ENCODE measurements at places on chromosomes 12 and 14.

DNA sequence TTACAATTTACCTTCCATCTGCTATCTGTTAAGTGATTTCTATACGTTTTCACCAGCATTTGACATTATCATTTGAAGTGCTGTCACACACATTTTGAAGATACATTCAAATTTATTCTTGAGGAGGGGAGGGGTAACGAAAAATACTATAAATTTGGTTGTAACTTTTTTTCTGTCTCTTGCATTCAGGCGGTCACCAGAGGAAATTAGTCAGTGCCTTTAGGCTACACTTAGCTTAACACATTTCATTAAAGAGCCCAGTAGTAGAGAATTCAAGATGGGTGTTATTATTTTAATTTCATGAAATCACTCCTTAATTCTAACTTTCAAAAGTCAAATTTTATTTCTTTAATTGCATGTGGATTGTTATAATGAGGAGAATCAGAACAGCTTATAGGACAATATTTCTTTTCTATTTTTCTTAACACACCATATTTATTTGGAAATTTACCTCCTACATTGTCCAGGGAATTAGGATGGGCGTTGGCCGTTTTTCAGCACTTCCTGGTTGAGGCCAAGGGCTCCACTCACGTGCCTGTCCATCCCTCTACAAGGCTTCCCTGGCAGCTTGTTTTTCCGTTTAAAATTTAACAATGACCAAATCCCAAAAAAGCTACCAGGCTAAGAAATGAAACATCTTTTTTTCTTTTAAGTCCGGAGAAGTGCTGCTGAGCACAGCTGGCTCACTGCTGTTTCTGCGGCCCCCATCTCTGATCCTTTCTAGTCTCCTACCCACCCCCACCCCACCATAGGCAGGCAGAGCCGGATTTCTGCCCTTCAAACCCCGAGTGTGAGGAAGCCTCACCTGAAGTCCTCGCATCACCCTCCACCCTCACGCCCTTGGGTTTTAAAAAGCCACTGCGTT, 1.1 kb upstream of the FAR2 start:
- H3K27ac ChIP-seq, result peak overlapping the region; percentile 68
- H3K36me3 ChIP-seq, result no peaks in the 10 kb centered on the region
- peak; percentile 65 for DNase-seq

GRCh38 chr12:24280056-24280842, 330.8 kb upstream of the SOX5 start:
- H3K27ac ChIP-seq, result no peak overlapping the region
- H3K4me3 ChIP-seq, result no peak overlapping the region
- H3K27me3 ChIP-seq, result no peaks in the 10 kb centered on the region
- H3K36me3 ChIP-seq, result no peaks in the 10 kb centered on the region

GRCh38 chr14:96221109-96221650, 16.5 kb downstream of the BDKRB2 start:
- H3K4me1 ChIP-seq, result peaks cover 28% of the 10 kb centered on the region
- DNase-seq, result no peak
- H3K27me3 ChIP-seq, result no peaks in the 10 kb centered on the region
- H3K36me3 ChIP-seq, result no peaks in the 10 kb centered on the region

- H3K4me1 ChIP-seq, result no peaks in the 10 kb centered on the region
- H3K27me3 ChIP-seq, result no peaks in the 10 kb centered on the region
- H3K27ac ChIP-seq, result no peak overlapping the region
Measured at GRCh38 chr12:45406988-45407850, 191.3 kb downstream of the ANO6 start.

DNA sequence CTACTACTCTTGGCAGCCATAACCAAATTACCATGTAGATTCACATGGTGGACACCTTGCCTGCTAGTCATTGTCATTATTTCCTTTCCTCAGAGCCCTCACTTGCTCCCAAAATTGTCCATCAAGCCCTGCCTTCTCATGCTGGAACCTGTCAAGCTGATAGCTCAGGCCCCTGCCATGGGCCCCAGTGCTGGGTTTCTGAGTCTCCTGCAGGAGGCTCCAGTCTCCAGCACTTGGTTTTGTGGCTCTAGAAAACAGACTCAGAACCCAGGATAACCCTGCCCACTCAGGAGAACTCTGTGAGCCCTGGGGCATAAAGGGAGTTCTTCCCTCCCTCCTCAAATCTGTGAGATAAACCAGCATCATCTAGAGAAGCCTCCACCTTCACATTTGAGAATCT, 10.8 kb downstream of the KRT71 start:
- H3K4me3 ChIP-seq, result no peak overlapping the region
- H3K4me1 ChIP-seq, result no peaks in the 10 kb centered on the region
- no peaks in the 10 kb centered on the region for H3K27me3 ChIP-seq
- H3K27ac ChIP-seq, result no peak overlapping the region

- DNase-seq, result no peak
- no peaks in the 10 kb centered on the region for H3K36me3 ChIP-seq
- no peak overlapping the region for H3K4me3 ChIP-seq
- no peaks in the 10 kb centered on the region for H3K27me3 ChIP-seq
- no peaks in the 10 kb centered on the region for H3K4me1 ChIP-seq
Measured at GRCh38 chr14:33515441-33515840, 435.4 kb downstream of the EGLN3 start.

- DNase-seq, result no peak
- no peaks in the 10 kb centered on the region for H3K27me3 ChIP-seq
- H3K27ac ChIP-seq, result no peak overlapping the region
- no peaks in the 10 kb centered on the region for H3K36me3 ChIP-seq
Measured at GRCh38 chr14:45359746-45360145, 106.7 kb upstream of the MIS18BP1 start.

GRCh38 chr12:124964251-124964650, 24.7 kb downstream of the DHX37 start:
- no peaks in the 10 kb centered on the region for H3K36me3 ChIP-seq
- no peak overlapping the region for H3K27ac ChIP-seq
- H3K4me3 ChIP-seq, result no peak overlapping the region
- H3K27me3 ChIP-seq, result no peaks in the 10 kb centered on the region
- H3K4me1 ChIP-seq, result no peaks in the 10 kb centered on the region
- no peak for DNase-seq

- peak; percentile 64 for DNase-seq
- no peaks in the 10 kb centered on the region for H3K27me3 ChIP-seq
- H3K4me3 ChIP-seq, result no peak overlapping the region
Measured at GRCh38 chr12:6367065-6367968, 8.0 kb downstream of the SCNN1A start.

DNA sequence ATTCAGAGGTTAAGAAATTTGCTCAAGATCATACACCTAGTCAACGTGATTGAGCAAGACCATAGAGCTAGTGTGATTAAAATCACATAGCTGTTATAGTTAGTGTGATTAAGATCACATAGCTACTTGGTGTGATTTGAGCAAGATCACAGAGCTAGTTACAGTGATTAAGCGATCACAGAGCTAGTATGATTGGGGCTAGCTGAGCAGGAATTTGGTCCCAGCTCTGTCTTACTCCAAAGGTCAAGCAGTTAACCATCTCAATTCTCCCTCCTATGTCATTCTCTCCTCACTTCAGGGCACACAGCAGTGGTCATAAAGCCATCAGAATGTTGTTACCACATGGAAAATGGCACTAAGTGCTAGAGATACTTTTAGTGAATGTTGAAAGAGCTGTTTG, 158.2 kb downstream of the SPTSSA start:
- H3K27ac ChIP-seq, result no peak overlapping the region
- H3K4me3 ChIP-seq, result no peak overlapping the region
- H3K36me3 ChIP-seq, result no peaks in the 10 kb centered on the region
- H3K27me3 ChIP-seq, result no peaks in the 10 kb centered on the region
- H3K4me1 ChIP-seq, result no peaks in the 10 kb centered on the region

- no peak overlapping the region for H3K4me3 ChIP-seq
- no peak for DNase-seq
- peaks cover 4% of the 10 kb centered on the region for H3K4me1 ChIP-seq
- no peak overlapping the region for H3K27ac ChIP-seq
Measured at GRCh38 chr12:92395322-92395721, 249.7 kb upstream of the BTG1 start.

- no peaks in the 10 kb centered on the region for H3K27me3 ChIP-seq
- no peaks in the 10 kb centered on the region for H3K4me1 ChIP-seq
- no peak overlapping the region for H3K4me3 ChIP-seq
- no peak for DNase-seq
- H3K27ac ChIP-seq, result no peak overlapping the region
Measured at GRCh38 chr12:25023808-25024207, 74.9 kb upstream of the BCAT1 start.

DNA sequence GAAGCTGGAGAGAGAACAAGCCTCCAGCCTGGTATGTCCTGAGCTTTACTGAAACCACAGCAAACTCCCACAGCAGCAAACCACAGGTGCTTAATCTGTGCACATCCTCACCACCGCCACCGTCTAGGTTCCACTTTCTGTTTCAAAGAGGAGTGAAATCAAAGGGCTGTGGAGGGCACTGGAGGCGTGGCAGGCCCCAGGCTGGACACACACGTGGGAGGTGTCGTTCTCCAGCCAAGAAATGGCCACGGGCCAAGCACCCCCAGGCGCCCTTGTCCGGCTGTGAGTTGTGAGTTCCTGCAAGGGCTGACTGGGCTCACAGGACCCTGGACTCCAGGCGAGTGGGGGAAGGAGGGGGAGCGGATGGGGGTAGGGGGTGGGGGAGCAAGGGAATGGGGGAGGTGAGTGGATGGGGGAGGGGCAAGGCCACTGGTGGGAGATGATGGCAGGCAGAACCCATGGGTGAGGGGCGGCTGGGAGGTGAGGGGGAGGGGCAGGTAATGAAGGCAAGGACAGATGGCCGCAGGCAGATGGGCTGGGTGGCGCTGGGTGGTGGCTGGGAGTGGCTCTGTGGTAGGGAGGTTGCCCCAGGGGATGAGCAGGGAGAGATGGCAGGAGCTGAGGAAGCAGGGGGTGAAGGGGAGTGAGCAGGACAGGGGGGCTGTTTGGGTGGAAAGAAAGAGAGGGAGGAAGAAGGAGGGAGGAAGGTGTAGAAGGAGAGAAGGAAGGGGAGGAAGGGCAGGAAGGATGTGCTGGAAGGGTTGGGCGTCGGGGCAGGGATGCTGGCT, 86.7 kb downstream of the NCOR2 start:
- peaks cover 5% of the 10 kb centered on the region for H3K4me1 ChIP-seq
- H3K36me3 ChIP-seq, result no peaks in the 10 kb centered on the region
- H3K27ac ChIP-seq, result peak overlapping the region; percentile 48
- H3K27me3 ChIP-seq, result no peaks in the 10 kb centered on the region

DNA sequence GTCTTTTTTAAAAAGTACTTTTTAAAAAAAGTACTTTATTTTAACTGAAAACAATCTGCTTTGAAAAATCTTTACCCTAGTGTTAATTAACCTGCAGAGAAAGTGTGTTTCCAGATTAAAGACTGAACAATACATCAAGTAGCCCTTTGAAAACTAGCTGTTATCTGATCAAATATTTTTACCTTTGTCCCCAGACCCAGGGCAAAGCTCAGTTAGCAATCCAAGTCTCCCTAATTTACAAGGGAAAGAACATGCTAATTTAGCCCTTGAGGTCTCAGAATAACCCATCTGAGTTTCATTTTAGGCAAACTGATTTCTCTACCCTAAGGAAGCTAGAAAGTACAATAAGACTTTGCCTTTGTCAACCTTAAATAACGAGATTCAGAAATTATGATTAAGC, 91.2 kb downstream of the PPM1H start:
- H3K27me3 ChIP-seq, result no peaks in the 10 kb centered on the region
- no peaks in the 10 kb centered on the region for H3K4me1 ChIP-seq
- H3K36me3 ChIP-seq, result no peaks in the 10 kb centered on the region
- H3K27ac ChIP-seq, result no peak overlapping the region

DNA sequence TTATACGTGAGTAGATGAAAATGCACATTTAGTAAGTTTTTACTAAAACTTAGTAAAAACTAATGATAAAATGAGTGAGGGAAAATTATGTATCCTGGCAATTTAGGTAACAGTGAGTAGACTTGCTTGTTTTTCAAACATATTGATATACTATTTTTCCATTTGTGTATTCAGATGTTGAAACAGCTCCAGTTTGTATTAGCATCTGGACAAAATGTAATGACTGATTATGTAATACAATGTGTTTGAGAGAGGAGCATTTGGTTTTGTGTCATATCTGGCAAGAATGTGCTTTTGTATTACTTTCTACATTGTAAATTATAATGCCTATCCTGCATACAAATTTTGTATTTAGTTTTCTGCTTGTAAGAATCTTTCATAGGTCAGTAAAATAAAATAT, 5.6 kb downstream of the CNOT2 start:
- no peaks in the 10 kb centered on the region for H3K36me3 ChIP-seq
- no peaks in the 10 kb centered on the region for H3K4me1 ChIP-seq
- H3K27ac ChIP-seq, result no peak overlapping the region
- no peaks in the 10 kb centered on the region for H3K27me3 ChIP-seq

DNA sequence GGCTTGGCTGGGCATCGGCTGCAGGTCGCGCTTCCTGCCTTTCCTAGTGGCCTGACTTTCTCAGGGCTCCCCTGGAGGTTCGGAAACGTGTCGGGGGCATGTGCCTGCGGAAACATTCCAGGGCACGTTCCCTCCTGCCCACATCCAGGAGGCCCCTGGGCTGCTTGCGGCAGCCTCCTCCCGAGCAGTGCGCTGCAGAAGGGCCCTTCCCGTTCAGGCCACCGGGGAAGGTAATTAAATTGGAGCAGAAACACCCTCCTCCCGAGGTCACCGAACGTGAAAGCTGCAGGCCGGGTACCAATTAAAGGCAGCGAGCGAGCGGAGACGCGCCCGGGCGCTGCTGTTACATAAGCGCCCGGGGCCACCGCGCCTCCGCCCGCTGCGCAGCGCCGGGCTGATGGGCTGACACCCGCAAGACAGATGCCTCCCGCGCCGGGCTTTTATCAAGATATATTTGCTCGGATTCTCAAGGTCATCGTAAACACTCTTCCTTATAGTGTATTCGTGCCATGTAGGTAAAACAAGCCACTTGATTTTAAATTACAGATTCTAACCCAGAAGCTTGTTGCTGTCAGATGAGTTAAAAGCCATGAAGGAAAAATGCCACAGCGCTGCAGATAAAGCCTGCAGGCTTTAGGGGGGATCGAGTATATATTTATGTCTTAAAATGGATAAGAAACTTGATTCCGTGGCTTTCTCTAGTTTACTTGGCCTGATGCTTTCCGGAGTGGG, 31.4 kb downstream of the SSPN start:
- peak; percentile 57 for DNase-seq
- no peak overlapping the region for H3K27ac ChIP-seq
- H3K4me1 ChIP-seq, result no peaks in the 10 kb centered on the region
- peak overlapping the region; percentile 39 for H3K4me3 ChIP-seq
- no peaks in the 10 kb centered on the region for H3K27me3 ChIP-seq
- H3K36me3 ChIP-seq, result no peaks in the 10 kb centered on the region

DNA sequence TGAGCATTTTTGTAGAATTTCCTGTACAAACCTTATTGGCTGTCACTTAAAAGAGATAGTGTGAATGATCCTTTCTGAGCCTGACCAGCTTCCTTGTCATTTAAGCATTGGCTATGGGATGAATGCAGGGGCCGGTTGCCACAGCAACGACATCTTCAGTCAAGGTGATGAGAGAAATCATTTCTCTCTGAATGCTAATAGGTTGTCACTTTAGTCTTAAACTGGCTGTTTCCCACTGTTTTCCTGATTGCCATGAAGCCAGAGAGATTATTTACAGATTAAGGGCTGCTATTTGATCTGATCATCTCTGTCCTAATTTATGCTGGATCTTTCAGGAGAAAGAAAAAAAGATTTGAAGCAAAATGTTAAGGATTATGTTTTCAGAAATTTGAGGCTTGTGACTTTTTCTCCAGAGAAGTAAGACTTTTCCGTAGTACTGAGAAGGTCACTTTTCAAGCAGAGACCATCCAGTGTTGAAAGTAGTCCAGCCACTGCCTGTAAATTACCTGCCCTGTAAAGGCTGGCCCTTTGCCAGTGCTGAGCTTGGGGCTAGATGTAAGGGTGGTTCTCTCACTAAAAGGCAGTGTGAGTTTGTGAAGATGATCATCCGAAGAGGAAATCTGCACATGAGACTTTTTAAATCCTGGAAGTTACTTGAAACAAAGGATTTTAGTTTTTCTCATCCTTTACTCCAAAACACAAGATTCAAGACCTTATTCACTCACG, 235.6 kb downstream of the DACT1 start:
- H3K27ac ChIP-seq, result no peak overlapping the region
- H3K4me1 ChIP-seq, result no peaks in the 10 kb centered on the region
- H3K27me3 ChIP-seq, result no peaks in the 10 kb centered on the region
- no peaks in the 10 kb centered on the region for H3K36me3 ChIP-seq
- H3K4me3 ChIP-seq, result no peak overlapping the region
